ENCODE measurements at places on chromosomes 4 and X.
A peak's percentile ranks its signal among the peaks of the same experiment; 100 is the strongest.

- no peak for DNase-seq
Measured at GRCh38 chr4:110527156-110527555, 51.2 kb downstream of the ENPEP start.

DNA sequence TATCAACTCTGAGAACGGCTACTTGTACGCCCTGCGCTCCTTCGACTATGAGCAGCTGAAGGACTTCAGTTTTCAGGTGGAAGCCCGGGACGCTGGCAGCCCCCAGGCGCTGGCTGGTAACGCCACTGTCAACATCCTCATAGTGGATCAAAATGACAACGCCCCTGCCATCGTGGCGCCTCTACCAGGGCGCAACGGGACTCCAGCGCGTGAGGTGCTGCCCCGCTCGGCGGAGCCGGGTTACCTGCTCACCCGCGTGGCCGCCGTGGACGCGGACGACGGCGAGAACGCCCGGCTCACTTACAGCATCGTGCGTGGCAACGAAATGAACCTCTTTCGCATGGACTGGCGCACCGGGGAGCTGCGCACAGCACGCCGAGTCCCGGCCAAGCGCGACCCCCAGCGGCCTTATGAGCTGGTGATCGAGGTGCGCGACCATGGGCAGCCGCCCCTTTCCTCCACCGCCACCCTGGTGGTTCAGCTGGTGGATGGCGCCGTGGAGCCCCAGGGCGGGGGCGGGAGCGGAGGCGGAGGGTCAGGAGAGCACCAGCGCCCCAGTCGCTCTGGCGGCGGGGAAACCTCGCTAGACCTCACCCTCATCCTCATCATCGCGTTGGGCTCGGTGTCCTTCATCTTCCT lies 2.7 kb downstream of the PCDH10 start:
- DNase-seq = peak; percentile 72

- DNase-seq = no peak
Measured at GRCh38 chr4:7252510-7253340, 60.4 kb downstream of the SORCS2 start.

DNA sequence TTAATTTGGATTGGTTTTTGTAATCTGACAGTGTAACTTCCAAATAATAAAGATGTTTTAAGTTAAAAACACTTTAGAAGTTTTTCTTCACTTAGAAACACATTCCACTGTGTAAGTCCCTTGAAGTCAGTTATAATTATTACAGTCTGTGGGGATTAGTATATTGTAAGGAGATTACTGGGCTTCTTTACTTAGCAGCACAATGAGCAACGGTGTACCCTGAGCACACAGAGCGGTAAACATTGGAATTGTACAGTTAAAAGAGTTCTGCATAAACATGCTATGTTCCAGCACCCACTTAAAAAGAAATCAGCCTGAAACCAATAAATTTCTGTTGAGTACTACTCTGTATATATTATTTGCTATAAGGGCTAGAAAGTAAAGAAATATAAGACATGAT lies 44.3 kb downstream of the CCSER1 start:
- DNase-seq = no peak
